Left lobe of liver (tissue), 2 donors: ENCODE measurements at places on chromosomes 7 and 10. TPM values are rescaled to one million over a fixed set of nuclear protein-coding genes. Genes with fewer than 3 reads are reported as not detected.

Gene OR2A7
- total RNA-seq, result 1.9 TPM

Gene PRSS1
- total RNA-seq, result 19.7 TPM

Gene PRTFDC1
- total RNA-seq, result 0.63 TPM

Gene TSC22D4
- 16.9 TPM for total RNA-seq

Gene FFAR4
- total RNA-seq, result 0.25 TPM

Gene SPACDR
- not detected for total RNA-seq

Gene CCNJ
- 1.7 TPM for total RNA-seq

Gene CHAT
- not detected for total RNA-seq

Gene FAM25G
- total RNA-seq, result not detected

Gene TMEM270
- not detected for total RNA-seq

- DNase-seq, result no peak
These were observed 113.7 kb downstream of the RGS10 start for GRCh38 chr10:119428789-119429188.

GRCh38 chr7:158024881-158025280 lies 562.7 kb downstream of the PTPRN2 start:
- DNase-seq, result no peak

DNA sequence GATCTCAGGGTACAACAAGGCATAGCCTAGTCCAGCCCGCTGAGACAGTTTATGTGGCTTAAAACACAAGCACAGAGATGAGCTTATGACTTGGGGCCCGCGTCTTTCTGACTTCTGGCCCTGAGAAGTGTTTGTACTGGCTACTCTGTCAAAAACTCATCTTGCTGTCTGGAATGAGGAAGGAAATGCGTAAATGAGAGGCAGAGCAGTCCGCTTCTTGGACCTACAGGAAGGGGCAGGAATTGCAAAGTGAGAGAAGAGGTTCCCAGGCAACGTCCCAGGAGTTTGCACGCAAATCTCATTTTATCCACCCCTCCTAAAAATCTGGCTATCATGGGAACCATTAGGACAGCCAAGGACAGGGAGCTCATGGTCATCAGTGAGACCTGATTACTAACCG lies 5.5 kb downstream of the ANXA11 start:
- no peak for DNase-seq

GRCh38 chr7:94779861-94780260 lies 123.9 kb upstream of the SGCE start:
- no peak for DNase-seq

DNA sequence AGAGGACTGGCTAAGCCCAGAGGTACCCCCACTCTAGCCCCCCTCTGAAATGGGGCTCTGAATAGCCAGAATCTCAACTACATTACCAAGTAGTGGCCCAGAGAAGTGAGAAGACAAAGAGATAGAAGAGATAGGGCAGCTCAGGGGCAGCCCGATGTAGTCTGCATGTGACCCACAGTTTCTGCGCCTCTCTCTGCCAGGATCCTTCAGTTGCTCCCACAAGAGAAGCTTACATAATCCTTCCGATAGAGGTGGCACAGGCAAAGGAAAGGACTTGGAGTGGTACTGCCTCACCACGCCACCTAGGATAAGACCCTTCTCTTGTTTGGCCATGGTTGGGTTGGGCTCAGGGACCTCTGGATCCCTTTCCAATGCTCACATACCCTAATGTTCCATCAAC lies 5.4 kb upstream of the PDE1C start:
- DNase-seq, result no peak

DNA sequence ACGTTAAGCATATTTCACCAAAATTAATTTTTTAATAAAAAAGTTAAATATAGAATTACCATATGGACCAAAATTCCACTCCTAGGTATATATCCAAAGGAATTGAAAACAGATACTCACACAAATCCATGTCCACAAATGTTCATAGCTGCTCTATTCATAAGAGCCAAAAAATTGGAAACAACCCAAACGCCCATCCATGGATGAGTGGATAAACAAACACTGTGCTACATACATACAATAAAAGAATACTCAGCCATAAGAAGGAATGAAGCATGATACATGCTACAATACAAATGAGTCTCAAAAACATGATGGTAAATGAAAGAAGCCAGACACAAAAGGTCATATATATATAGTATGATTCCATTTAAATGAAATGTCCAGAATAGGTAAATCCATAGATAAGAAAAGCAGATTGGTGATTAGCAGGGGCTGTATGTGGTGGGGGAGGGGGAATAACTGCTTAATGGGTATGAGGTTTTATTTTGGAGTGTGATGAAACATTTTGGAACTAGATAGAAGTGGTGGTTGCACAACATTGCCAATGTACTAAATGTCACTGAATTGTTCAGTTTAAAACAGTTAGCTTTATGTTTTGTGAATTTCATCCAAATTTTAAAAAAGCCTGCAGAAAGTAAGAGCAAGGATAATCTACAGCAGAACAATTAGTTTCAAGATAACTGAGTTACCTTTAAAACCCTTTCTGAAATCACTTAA lies 101.2 kb upstream of the EFCAB10 start:
- no peak for DNase-seq

DNA sequence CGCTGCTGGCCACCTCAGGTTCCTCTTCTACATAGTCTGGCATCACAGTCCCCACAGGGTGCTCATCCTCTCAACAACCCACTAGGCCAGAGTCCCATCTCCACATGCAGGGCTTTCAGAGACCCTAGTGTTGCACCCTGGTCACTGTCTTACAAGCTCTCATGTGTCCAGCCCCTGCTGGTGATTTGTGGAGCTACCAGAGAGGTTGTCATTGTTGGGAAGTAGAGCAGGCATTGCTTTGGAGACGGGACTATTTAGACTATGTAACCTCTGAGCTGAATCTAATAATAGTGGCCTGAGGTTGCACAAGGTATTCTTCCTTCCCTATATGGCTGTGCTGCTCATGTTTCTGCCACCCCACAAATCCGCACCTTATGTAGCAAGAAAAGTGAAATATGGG lies 135.3 kb upstream of the VWC2 start:
- no peak for DNase-seq

DNA sequence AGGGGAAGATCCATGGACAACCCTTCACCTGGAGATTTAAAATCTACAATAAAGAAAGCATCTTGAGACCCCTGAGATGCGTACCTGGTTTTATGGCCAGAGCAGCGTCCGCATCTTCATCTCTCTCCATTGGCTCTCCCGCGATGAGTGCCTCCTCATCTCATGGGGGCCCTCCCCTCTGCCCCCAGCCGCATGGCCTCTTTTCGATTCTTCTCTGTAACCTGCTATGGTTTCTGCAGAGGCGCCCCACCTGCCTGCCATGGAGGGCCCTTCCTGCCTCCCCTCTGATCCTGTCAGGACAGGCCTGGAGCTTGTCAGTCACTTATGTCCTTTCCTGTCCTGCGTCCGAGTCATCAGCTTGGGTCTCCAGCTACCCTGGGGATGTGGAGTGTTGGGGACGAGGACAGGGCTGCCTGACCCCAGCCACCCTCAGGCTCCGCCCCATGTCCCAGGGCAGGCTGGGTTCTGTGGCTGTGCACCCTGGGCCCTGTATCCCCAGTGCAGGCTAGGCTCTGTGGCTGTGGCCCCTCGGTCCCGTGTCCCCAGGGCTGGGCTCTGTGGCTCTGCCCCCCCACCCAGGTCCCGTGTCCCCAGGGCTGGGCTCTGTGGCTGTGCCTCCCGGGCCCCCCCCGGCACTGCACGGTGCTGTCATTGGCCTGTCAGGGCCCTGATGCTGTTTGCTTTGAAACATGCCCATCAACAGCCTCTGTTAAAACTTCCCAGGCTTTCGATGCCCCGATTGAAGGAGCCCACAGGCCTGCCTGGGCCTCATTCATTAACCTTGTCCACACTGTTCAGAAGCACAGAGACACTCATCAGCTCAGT lies 99.8 kb downstream of the WDR37 start:
- DNase-seq, result no peak

DNA sequence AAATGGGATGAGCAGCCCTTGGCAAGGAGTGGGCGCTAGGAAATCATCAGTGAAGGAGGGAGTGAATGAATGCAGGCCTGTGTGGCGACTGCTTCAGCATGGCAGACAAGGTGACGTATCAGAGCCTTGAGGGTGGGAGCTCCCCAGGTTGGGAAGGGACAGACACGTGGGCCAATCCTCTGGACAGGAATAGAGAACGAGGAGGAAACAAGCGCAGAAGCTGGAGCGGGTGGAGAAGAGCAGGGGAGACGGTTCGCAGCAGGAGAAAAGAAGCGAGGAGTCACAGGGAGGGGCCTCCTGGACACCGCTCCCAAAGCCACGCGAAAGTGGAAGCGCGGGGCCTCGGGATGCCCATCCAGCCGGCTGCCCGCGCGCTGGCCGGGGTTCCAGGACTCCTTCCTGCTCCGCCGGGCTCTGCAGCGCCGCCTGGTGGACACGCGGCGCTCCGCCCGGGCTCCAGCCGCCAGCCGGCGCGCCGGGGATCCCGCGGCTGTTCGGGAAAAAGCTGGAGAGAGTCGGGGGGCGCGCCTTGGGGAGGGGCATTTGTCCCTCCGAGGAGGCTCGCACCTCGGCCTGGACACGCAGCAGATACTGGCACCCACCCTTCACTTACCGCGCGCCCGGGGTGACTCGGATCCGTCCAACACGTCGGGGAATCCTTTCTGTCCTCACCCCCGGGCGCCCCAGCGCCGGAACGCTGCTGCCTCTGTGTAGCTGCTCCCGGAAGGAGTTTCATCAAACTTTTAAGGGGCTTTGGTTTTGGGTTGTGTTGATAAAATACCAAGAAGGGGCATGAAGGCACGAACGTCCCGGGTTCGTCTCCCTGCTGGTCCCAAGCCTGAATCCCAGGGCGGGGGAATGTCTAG lies 6.3 kb downstream of the ZNF503 start:
- peak; percentile 57 for DNase-seq

- DNase-seq, result peak; percentile 95
These were observed 18.2 kb downstream of the SLC29A3 start for GRCh38 chr10:71337219-71337701.

DNA sequence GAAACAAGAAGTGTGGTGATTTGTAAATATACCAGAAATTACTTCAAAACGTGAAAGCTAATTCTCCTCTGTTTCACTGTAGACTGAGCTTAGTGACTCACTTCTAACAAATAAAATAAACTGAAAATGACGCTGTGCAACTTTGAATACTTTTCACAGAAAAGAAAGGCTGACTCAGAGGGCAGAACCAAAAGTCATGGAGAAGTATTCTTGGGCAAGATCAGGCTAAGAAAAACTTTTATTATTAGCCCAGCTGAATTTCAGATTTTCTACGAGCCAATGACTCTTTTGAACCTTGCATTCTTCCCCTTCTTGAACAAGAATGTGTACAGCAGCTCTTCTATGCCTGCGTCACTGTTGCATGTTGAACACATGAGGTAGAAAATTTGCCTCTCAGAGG lies 527.3 kb upstream of the GHITM start:
- no peak for DNase-seq

GRCh38 chr10:8060010-8060703 lies 5.7 kb downstream of the GATA3 start:
- DNase-seq, result no peak

GRCh38 chr7:65342723-65343629 lies 30.7 kb upstream of the ZNF92 start:
- DNase-seq, result no peak

DNA sequence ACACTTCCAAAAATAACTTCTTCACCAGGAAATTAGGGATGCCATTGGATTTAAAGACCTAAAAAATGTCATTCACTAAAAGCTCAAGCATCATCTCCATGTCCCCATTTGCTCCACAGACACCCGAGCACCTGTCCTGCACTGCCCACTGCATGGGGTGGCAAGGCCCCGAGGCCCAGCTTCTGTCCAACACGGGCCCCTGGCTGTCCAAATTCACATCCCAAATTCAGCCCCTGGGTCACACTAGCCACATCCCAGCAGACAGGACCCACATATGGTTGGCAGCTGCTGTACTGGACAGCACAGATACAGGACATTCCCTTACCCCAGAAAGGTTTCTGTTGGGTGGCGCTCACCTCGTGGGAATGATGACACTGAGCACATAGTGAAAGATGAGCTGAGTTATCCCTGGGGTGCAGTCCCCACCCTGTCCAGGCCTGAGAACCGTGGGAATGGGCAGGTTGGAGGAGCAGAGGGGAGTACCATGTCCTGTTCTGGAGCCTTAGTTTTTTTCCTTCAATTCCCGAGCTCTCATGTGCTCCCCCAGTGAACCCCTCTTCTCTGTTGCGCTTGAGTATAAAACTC lies 55.3 kb downstream of the CSGALNACT2 start:
- no peak for DNase-seq

GRCh38 chr7:7808156-7808555 lies 89.7 kb upstream of the RPA3 start:
- no peak for DNase-seq

DNA sequence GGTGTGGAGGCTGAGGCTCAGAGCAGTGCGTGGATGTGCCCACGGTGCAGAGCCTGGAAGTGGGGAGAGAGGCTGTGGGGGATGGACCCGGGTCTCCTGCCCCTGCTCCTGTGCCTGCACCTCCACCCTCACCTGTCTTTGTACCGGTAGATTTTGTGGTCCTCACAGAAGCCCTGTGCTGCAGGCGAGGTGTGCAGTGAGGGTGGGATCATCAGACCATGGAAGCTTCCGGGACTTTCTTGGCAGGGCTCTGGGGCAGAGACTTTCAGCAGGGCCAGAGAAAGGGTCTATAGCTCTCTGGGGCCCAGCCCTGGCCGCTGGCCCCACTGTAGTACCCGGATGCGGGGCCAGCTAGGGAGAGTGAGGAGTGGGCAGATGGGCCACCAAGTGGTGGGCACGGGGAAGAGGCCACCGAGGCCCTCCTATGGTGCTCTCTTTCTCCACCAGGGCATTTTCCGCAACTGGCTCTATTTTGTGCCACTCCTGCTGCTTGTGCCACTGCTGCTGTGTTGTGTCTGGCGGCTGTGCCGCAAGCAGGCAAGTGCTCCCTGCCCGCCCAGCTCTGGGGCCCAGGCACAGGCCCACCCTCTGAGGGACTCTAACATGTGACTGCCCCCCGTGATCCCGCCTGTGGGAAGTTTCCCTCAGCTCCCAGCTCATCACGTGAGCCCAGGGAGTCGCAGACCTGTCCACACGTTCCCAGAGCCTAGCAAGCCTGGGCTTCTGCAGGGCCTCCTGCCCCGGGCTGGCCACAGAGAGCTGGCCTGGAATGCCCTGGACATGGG lies 22.1 kb downstream of the ANTXRL start:
- DNase-seq, result peak; percentile 43

DNA sequence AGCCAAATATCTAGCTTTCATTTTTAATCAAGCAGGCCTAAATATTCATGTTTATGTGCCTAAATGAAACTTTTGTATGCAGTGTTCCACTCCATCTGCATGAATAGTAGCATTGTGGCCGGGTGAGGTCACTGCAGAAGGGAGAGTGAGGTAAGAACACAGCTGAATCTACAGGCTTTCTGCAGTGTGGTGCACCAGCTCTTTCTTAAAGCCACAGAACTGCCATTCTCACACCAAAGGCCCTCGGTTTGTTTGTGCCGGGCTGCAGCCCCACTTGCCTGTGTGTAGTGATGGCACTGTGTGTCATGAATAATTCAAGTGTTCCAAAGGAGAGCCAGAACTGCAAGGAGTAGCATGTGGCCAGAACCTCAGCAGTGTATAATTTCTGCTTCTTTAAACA lies 204.1 kb downstream of the TRIL start:
- no peak for DNase-seq

- DNase-seq, result no peak
These were observed 250.9 kb upstream of the TMEM72 start for GRCh38 chr10:44660271-44660670.

- DNase-seq, result no peak
These were observed 4.0 kb downstream of the MORN4 start for GRCh38 chr10:97629289-97629688.

- DNase-seq, result no peak
These were observed 745.1 kb upstream of the LRRTM3 start for GRCh38 chr10:66180581-66181318.

- peak; percentile 49 for DNase-seq
These were observed 70.2 kb upstream of the FGFR2 start for GRCh38 chr10:121668314-121669027.

GRCh38 chr10:70169649-70170364 lies 507 bp downstream of the SAR1A start:
- DNase-seq, result no peak
